Posterior cingulate gyrus (tissue), 11 donors: ENCODE measurements at places on chromosomes 1 and 21.

GRCh38 chr1:181032535-181032934, 1.2 kb upstream of the MR1 start:
- DNase-seq, result no peak

DNA sequence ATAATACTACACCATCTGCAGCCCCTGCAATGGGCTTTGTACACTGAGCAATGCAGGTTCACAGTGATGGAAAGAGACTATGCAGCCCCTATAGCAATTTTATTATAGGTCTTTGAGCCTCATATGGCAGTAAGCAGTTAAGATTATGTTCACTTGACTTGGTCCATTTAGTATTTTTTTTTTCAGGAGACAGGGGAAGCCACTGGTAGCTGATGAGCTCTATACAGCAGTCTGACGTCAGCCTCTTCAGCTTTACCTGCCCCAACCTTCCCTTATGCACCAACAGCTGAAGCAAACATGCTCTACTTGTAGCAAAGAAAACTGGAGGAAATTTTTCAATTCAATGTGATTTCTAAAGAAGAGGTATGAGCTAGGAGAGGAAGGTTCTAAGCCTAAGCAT, 32.2 kb downstream of the AIDA start:
- no peak for DNase-seq

GRCh38 chr1:29525941-29526340, 289.6 kb downstream of the PTPRU start:
- no peak for DNase-seq

DNA sequence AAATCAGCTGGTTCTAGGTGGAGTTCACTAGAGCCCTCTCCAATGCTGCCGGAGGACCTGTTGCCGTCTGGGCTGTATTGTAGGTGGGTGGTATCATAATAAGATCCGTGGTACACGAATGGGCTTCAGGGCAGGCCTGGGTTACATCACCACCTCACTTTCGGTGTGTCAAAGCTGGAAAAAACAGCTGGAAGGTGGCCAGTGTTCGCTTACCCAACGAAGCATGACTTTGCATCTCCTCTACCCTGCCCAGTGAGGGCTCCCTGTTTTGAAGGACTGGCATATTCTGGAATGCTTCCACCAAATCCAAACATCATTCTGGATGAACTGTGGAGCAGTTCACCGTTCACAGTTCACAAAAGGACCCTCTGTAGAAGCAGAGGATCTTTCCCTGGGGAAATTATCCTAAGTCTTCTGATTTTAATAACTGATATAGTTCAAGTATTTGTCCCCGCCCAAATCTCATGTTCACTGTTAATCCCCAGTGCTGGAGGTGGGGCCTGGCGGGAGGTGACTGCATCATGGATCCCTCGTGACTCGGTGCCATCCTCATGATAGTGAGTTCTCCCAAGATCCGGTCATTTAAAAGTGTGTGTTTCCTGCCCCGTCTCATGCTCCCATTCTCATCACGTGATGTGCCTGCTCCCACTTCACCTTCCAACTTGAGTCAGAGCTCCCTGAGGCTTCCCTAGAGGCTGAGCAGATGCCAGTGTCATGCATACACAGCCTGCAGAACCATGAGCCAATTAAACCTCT, 429.0 kb downstream of the KIF26B start:
- no peak for DNase-seq

- no peak for DNase-seq
Measured at GRCh38 chr1:67355745-67356424, 48.2 kb downstream of the IL12RB2 start.

DNA sequence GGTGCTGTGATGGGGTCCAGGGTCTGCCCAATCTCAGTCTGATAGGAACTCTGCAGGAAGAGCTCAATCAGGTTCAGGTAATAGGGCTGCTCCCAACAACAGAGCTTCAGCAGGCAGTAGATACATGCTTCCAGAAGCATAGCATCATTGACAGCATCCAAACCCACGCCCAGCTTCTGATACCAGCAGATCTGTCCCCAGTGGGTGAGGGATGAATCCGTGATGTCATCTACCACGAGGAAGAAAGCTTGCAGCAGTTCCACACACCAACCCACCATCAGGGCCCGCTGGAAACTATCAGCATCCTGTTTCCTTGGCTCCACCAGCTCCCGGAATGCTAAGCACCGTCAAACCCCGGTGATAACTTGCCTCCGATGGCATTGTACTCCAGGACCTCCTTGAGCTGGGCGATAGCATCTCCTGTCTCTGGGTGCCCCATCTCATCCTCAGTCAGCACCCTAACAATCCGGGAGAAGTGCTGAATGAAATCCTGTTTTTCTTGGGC, 14.7 kb downstream of the NEK2 start:
- DNase-seq, result no peak

GRCh38 chr1:223853748-223854147, 8.0 kb upstream of the TP53BP2 start:
- no peak for DNase-seq

- DNase-seq, result no peak
Measured at GRCh38 chr21:18467715-18468114, 64.1 kb upstream of the TMPRSS15 start.

DNA sequence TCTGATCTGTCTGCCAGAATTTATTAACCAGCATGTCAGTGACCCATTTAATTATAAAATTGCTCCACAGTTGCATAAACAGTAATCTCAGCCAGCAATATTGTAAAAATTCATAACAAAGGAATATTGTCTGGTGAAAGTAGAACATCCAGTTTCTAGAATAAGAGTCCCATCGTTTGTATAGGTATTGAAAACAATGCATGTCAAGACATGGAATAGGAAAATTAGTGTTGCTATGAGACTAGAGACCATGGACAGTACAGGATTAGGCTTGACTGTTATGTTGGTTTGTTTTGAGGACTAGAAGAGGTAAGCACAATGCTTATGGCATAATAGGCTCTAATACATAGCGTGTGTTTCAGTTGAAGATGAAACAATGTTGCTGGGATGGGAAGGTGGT, 37.1 kb downstream of the ATF6 start:
- DNase-seq, result no peak

GRCh38 chr21:28975397-28975796, 17.3 kb downstream of the LTN1 start:
- no peak for DNase-seq

DNA sequence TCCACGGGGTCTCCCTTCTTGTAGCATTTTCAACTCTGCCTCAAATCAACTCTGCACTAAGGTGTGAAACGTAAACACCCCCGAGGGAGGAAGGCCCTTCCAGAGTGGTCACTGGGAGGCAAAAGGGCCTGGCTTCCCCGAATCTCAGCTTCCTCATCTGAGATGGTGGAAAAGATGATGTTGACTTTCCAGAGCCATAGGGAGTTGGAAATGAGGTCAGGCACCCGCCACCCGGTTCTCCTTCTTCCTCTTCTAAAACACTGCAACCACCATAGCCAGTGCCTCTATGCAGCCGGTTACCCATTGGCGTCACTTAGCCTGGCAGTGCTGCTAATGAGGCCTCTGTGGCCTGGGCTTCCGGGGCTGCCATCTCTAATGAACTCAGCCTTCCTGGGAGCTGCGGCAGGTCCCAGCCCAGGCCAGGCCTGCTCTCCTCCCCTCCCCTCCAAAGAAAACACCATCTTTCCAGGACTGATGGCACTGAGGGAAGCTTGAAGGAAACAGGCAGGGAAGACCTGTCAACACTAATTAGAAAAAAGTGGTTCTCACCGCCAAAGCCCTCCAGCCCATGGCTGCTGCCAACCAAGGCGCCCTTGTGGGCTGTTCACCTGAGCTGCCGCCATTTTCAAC, 175.0 kb downstream of the KAZN start:
- DNase-seq, result no peak

DNA sequence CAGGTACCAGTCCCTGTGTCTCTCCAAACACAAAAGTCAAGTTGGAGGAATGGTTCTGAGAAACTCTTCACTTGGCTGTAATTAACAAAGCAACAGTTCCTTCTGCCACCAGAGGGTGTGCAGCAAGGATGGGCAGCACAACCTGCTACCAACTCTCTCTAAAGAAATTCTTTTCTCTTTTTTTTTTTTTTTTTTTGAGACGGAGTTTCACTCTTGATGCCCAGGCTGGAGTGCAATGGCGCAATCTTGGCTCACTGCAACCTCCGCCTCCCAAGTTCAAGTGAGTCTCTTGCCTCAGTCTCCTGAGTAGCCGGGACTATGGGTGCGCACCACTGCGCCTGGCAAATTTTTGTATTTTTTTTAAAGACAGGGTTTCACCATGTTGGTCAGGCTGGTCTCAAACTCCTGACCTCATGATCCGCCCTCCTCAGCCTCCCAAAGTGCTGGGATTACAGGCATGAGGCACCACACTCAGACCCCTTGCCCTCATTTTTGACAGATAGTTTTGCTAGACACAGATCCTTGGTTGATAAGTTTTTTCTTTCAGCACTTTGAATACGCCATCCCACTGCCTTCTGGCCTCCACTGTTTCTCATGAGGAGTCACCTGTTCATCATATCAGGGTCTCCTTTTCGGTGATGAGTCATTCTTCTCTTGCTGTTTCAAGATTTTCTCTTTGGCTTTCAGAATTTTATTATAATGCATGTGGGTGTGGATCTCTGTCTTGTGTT, 12.1 kb upstream of the DEGS1 start:
- DNase-seq, result no peak

- no peak for DNase-seq
Measured at GRCh38 chr1:204498981-204499380, 4.4 kb upstream of the PIK3C2B start.

GRCh38 chr1:107450899-107451664, 310.2 kb downstream of the NTNG1 start:
- no peak for DNase-seq

- DNase-seq, result peak; percentile 95
Measured at GRCh38 chr1:19704247-19705113, 39.8 kb downstream of the HTR6 start.

- no peak for DNase-seq
Measured at GRCh38 chr1:160575112-160575664, 4.1 kb downstream of the CD84 start.

GRCh38 chr1:117066367-117066766, 6.2 kb downstream of the TTF2 start:
- DNase-seq, result no peak

DNA sequence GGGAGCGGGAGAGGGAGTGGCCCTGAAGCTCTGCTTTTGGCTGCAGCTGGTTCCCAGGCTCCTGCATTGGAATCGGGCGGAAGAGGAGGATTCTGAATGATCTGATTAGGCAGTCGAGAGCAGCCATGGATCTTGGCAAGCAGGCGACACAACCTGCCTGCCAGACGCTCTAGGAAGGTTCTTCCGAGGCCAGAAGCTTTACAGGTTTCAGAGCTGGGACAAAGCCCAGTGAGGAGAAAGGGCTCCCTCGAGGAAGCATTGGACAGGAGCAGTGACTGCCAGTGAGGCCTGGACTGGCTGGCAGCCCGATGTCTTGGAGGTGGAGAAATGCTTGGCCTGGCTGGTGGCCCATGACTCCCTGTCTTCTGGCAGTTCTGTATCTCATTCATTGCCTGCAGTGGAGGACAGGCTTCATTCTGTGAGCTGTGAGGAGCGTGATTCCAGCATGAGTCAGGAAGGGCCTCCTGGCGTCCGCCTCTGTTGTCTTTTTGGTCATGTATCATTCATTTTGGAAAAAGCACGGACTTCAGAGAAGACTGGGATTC, 132.7 kb upstream of the IPO9 start:
- peak; percentile 95 for DNase-seq

DNA sequence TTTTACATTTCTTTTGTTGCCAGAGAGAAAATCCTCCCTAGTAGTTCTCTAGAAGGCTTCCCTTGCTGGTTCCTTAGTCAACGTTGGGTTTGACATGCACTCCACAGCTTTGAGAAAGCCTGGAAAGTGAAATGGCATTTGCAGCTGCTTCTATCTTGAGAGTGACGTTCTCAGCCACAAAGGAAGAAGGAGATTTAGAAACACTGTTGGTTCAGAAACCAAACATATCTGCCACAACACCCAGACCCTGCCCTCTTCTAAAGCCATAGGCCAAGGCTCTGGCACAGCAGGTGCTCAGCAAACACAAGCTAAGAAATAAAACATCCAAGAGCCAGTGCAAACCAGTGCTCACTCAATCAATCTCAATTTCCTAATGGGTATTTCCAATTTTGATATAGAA, 121.4 kb downstream of the CCDC185 start:
- no peak for DNase-seq

DNA sequence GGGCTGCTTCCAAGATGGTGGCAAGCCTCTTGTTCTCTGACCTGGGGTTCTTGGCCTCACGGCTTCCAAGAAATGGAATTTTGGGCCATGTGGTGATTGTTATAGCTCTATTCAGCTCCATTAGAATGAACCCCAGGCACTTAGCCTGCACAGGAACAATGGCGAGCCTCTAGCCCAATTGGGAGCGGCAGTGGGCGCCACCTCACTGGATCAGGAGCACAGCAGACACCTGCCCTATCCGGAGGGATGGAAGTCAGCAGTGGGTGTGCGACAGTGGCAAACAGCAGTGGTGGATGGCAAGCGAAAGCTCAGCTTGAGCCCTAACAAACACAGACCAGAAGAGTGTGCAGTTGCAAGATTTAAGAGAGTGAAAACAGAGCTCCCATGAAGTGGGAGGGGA, 230.9 kb downstream of the GPR52 start:
- no peak for DNase-seq

DNA sequence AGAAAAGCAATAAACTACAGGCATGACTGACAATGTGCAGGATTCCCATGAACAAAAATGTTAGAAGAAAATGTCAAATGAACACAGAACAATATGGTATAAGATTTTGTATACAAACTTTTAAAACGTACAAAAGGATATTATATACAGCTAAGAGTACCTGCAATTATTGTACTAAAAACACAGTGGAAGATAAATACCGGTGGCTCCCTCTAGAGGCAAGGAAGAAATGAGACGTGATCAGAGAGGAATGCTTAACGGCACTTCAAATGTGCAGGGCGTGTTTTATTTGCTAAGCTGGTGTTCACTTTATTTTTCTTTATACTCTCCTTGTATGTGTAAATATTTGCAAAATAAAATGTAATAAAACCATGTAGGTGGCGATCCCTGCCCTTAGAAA, 191.8 kb upstream of the SAMSN1 start:
- no peak for DNase-seq
